Activated CD4-positive, alpha-beta T cell treated with anti-CD3 and anti-CD28 coated beads for 24 hours (primary cell): ENCODE measurements at places on chromosomes 5 and 9.
A peak's percentile ranks its signal among the peaks of the same experiment; 100 is the strongest.

- no peak for DNase-seq
Measured at GRCh38 chr5:86968301-86968753, 299.4 kb upstream of the RASA1 start.

DNA sequence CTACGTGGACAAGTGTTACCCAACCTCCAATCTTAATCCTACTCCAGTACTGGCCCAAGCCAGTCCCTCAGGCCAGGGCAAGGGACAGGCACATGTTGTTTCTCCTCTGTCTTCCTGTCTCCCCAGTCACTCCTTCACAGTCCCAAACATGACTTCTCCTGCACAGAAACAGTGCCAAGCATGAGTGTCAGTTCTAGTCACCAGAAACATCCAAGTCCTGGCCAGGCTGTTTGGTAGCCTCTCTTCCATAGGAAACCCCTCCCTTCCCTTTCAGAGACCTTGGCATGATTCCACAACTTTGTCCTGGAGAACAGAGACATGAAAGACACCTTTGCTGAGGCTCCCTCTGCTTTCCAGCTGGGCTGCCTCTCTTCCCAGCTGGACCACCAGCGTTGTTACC is 56.2 kb upstream of the SLC2A8 start:
- DNase-seq, result no peak

DNA sequence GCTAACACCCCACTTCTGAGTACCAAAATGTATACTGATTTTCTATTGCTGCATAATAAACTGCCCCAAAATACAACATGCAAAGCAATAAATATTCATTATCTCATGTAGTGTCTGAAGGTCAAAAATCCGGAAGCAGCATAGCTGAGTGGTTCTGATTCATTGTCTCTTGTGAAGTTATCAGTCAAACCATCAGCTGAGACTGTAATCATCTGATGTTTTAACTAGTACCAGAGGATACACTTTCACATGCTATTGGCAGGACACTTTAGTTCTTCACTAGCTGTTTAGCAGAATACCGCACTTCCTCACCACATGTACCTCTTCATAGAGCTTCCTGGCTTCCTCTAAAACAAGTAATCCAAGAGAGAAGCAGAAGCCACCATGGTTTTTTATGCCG is 12.7 kb upstream of the TMEM161B start:
- no peak for DNase-seq

GRCh38 chr5:38433160-38433861 is 123.1 kb downstream of the LIFR start:
- no peak for DNase-seq

- peak; percentile 65 for DNase-seq
Measured at GRCh38 chr9:126228781-126229444, 97.7 kb upstream of the MVB12B start.

DNA sequence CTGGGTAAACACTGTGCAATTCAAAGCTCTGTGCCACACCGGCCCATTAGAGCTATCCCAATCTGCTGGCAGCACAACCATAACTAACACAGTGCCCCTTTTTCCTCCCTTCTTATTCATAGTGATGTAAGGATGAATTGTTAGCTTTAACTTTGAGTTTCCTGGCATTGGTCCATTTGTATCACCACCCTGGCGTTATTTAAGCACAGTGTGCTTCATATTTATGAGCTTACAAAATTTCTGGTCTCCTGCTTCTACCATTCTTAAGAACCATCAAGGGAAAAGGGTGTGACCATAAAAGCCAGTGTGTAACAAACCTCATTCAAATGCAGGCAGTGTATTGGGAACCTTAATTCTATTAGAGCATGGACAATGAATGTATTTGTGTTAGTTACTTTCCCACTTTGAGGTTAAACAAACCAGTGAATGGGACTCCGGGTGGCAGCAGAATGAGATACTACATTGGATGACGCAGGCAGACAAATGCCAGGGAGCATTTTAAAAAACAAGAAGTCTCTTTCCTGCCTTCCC is 222.6 kb downstream of the TMEM161B start:
- no peak for DNase-seq

DNA sequence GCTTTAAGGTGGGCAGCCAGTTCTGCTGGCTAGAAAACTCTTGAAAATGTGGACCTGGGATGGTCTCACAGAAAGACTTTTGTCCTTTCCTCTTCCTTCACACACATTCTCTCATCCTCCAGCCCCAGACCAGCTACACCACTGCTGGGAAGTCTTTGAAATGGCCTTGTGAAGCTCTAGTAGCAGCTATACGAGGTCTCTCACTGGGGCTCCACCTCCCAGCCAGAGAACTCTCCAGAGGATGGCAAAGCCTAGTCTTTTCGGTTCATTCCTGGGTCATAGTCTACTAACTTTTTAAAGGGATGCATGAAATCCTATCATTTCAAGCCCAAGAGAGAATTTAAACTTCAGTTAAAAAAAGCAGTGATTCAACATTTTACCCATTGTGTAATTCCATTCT is 133.9 kb upstream of the ERCC6L2 start:
- no peak for DNase-seq

DNA sequence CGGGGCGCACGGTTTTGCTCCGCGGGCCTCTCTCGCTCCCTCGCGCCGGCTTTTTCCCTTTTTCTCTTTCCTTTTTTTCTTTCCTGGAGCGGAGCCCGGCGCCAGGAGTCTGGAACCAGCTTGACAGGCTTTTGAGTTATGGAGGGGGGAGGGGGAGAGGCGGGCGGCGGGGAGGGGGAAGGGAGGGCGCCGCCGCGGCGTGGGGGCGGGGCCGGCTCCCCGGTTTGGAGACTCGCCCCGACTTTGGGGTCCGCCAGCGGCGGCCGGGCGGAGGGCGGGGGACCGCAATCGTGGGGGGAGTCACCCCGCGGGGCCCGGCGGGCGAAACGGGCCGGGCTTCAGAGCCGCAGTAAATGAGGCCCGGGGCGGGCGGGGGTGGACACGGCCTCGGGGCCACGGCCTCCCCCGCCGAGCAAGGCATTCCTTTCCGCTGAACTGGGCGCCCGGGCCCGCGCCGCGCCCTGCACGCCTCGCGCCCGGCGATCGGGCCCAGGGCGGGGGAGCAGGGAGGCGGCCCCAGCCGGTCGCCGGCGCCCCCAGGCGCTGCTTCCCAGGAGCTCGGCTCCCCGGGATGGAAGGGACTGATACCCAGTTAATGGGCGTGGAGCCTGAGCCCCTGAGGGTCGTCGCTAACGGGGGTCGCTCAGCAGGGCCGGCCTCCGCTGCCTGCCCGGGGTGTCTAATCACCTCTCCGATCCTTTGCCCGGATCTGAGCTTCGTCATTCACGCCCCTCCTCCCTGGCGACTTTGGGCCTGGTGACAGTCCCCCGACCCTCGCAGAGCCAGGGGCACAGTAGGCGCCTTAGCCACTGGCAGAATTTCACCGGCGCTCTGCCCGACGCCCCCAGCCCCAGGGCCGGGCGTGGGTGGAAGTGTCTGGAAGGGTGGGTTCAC is 138.1 kb downstream of the C9orf50 start:
- no peak for DNase-seq

GRCh38 chr5:158450751-158451171 is 591.8 kb upstream of the CLINT1 start:
- DNase-seq, result no peak

- DNase-seq, result no peak
Measured at GRCh38 chr5:172207511-172207910, 13.5 kb downstream of the EFCAB9 start.

DNA sequence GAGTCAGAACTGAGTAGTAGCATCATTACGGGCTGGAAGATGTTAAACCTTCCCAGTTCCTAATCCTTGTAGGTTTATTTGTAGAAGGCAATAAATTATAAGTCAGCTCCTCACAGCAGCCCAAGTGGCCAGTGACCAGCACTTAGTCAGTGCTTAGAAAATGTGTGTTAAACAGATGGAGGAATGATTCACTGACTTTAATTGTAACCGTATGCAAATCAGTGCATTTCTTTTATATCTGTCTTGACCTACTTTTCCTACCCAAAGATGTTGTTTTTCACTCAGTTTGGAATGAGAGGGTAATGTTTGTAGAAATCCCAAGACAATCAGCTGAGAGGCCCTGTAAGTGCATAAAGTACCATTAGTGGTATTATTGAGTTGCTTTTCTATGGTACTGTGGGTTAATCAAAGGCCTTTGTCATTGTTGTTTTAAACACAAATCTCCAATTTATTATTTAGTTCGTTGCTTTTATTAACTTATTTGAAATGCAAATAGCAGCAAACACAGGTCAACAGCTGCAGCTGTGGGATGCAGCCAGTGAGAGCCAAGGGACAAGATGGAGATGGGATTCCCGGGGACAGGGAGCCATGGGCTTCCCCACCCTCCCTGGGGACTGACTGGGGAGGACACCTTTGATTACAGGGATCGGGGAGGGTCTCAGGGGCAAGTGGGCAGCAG is 49.8 kb downstream of the MAP1B start:
- DNase-seq, result no peak

GRCh38 chr5:115977096-115977495 is 14.8 kb downstream of the LVRN start:
- DNase-seq, result no peak

DNA sequence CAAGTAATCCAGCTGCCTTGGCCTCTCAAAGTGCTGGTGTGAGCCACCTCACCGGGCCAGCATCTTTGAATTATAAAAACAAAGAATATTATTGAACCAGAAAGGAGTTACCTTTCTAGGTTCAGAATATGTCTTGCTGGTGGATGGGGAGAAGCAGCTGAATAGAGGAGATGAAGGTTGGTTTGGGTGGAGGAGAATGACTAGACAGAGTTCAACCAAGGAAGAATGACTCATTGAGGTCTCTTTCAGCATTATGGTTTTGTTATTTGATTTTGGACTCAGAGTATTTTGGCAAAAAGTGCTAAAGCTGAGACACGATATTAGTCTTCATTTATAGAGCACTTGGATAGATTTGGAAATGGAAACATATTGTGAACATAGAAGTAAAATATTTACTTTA is 75.2 kb upstream of the MPDZ start:
- DNase-seq, result no peak

DNA sequence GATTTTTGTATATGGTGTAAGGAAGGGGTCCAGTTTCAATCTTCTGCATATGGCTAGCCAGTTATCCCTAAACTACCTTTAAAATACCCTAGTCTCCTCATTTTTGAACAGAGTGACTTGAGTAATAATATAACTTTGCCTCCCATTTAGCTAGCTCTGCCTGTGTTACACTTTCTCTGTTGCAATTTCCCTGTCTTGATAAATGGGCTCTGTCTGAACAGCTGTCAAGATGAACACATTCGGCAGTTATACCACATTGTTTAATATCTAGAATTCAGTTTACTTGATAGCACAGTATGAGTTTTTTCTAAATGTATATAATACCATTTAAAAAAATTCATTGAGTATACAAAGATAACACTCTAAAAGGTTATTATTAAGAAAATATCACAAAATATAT is 562.9 kb upstream of the FTMT start:
- DNase-seq, result no peak

- no peak for DNase-seq
Measured at GRCh38 chr9:128145536-128145935, 3.7 kb upstream of the LCN2 start.

GRCh38 chr5:149800633-149801032 is 70.5 kb downstream of the PPARGC1B start:
- no peak for DNase-seq

DNA sequence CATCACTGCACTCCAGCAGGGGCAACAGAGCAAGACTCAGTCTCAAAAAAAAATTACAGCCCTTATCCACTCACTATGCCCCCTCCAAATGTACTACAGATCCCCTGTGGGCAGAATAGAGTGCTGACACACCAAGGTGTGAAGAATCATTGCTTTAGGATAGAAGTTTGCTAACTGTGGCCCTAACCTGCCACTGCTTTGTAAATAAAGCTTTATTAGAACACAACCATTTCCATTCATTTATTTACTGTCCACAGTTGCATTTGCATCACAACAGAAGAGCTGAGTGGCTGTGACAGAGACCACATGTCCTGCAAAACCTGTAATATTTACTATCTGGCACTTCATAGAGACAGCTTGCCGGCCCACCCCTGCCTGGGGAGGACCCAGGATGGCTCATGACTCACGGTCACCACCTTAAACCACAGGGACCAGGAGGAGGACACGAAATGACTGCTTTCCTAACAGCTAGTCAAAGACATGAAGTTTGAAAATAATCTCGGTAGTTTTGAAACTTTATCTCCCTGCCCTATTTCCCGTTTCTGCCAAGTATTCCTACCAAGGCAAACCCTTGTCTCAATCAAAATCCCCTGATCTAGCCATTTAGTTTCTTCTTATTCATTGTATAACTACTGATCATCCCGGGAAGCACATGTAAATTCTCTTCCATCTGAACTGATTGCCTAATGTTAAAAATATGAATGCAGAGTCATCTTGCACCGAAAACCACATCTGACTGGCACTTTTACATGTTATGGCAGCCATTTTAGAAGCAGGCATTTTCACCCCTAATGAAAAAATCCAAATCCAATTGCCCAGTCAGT is 206.1 kb downstream of the SLIT3 start:
- no peak for DNase-seq

GRCh38 chr5:108206707-108207106 is 175.2 kb downstream of the FBXL17 start:
- no peak for DNase-seq
